Stimulated activated CD4-positive, alpha-beta T cell treated with anti-CD3 and anti-CD28 coated beads, TNF-alpha, amount 100 ng/mL, for 1 hour (primary cell): ENCODE measurements at places on chromosomes 1 and 21.

DNA sequence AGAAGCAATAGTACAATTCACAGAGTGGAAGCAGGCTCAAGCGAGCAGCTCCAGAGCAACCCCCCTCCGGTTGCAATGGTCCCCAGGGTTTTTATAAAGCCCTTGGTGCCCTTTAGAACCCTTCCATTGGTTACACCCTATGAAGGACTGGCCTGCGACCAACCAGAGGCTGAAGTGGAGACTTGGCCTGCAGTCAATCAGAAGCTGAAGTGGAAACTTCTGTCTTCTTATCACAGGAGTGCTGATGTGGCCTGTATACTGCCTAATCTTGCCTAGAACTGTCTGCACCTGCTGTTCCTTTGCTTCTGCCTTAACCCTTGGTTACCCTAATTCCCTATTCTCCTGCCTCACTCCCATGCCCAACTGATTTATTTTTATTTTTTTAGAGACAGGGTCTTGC, 15.4 kb upstream of the FRRS1 start:
- no peak for DNase-seq

DNA sequence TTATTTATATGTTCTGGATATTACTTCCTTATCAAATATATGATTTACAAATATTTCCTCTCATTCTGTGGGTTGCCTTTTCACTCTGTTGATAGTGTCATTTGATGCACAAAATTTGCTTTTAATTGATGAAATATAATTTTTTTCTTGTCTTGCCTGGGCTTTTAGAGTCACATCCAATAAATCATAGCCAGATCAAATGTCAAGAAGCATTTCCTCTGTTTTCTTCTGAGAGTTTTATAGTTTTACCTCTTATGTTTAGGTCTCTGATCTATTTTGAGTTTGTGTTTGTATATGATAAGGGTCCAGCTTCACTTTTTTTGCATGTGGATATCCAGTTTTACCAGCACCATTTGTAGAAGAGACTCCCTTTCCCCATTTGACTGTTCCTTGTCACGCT, 29.5 kb downstream of the CD46 start:
- DNase-seq: no peak

DNA sequence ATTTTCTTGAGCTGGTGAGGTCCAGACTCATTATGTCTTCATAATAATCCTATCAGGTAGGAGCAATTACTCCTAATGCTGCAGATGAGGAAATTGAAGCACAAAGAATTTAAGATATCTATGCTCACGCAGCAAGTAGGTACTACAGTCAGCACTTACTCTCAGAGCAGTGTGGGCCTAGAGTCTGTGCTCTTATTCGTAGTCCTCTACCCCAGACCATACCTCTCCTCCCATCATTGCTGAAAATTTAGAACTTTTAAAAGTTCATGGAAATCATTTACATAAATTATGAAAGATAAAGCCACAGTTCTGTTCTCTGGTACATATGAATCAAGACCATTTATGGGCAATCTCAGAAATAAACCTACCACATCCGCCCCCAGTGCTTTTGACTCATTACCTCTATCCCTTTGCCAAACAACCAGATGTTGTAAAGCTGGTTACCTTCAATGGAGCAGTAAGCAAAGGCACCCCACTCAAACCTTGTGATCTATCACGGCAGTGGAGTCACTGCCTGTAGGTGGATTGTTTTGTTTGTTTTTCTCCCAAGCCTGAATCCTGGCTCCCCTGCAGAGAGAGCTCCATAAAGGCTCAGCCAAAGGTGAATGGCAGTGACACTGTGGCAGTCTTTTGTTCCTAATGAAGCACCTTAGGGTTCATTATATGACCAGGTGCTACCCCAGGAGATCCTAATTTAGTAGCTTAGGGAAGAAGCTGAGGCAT, 20.9 kb upstream of the MAN1A2 start:
- DNase-seq: no peak

- no peak for DNase-seq
Observed at GRCh38 chr1:112504661-112505399, 3.9 kb upstream of the WNT2B start.

GRCh38 chr1:29368936-29369932, 132.9 kb downstream of the PTPRU start:
- DNase-seq: no peak

DNA sequence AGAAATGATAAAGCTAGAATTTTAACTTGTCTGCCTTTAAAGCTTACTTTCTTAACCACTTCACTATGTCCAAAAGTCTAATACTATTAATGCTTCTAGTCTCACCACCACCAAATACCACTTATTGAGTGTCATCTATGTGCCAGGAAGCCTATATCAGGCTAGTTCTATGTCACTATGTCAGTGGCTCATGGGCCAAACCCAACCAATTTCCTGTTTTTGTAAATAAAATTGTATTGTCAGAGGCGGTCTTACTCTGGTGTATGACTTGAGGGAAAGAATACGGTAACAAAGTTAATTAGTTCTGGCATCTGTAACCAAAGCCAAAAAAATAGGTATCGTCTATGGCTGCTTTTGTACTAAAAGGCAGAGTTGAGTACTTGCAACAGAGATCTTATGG, 14.8 kb downstream of the F5 start:
- no peak for DNase-seq

DNA sequence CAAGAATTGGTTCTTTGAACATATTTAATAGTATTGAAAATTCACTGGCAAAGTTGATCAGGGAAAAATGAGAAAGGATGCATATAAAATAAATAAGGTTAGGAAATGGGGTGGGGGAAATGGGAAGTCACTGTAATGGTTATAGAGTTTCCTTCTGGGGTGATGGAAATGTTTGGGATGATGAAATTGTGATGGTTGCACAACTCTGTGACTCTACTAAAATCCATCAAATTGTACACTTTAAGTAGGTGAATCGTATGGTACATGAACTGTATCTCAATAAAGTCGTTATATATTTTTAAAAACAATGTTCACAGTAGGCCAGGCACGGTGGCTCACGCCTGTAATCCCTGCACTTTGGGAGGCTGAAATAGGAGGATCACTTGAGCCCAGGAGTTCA, 56.4 kb upstream of the ZYG11A start:
- DNase-seq: no peak

DNA sequence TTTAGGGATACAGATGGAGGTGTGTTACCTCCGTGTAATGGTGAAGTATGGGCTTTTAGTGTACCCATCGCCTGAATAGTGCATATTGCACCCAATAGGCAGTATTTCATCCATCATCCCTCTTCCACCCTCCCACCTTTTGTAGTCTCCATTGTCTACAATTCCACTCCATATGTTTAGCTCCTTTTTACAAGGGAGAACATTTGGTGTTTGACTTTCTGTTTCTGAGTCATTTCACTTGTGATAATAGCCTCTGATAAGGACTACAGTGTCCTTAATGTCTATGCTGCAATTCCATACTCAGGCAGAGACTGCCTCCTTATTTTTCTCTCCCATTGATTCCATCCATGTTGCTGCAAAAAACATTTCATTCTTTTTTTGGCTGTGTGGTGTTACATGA, 48.7 kb downstream of the OVGP1 start:
- DNase-seq: no peak

- DNase-seq: no peak
Observed at GRCh38 chr1:201749059-201749690, 79.8 kb upstream of the IPO9 start.

DNA sequence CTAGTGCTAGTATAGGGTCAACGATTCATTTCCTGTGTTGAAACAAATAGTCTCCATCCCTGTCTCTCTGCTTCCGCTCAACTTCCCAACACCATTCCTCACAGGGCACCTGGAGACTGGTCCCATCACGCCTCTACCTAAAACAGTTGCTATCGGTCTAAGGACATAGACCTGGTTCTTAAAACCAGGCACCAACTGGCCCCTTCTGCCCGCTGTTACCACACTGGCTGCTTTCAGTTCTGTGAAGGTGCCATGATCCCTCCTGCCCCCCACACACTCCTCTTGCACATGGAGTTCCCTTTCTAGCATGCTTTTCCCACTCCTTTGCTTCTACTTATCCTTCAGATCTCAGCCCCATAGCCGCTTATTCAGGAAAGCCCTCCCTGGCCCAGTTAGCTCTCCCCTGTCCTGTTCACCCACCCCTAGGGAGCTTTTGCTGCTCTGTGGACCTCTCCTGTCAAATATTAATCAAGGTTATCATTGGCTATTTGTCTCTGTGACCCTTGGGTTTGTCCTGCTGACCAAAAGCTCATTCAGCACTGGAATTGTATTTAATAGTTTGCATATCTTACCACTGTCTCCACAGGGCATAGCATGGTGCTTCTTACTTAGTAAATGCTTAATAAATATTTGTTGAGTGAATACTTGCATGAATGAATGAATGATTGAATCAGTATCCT, 11.9 kb upstream of the KPRP start:
- no peak for DNase-seq

DNA sequence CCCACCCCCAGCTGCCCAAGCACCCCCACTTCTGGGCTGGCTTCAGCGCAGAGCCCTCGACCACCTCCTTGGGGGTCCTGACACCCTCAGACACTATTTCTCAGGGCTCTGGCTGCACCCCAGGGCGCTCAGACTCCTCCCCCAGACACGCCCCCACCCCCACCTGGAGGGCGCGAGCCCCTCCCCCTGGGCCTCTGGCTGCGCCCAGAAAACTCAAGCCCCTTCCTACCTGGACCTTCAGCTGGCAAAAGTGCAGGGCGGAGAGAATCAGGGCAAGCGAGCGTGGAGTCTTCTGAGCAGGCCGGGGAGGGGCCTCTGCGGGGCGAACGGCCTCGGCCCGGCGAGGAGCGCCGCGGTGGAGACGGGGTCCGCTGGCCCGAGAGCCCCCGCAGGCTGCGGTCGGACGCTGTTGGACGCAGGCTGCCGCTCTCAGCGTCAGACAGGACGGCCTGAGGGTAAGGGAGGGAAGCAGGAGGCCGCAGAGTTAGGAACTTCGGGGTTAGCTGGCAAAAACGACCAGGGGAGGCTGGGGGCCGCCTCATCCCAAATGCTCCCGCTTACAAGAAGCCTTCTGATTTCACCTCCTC, 17.4 kb upstream of the NBPF1 start:
- DNase-seq: no peak

GRCh38 chr1:91900562-91900961, 14.6 kb upstream of the TGFBR3 start:
- DNase-seq: no peak

GRCh38 chr1:62144238-62144831, 50.3 kb upstream of the L1TD1 start:
- DNase-seq: no peak

DNA sequence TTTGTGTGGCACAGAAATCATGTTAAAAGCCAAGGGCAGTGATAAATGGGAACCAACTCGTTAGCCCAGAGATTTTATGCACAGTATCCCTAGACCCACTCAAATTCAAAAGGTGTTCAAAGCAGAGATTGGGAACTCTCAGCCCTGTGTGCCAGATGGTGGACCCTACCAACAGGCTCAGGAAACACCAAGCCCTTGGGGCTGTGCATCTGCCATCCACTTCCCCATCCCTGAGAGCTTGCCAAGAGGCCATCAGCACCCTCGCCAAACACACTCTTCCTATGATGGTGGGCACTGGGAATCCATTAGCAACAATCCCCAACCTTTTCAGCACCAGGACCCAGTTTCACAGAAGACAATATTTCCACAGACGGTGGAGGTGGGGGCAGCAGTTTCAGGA, 194.2 kb upstream of the NFIA start:
- DNase-seq: no peak

DNA sequence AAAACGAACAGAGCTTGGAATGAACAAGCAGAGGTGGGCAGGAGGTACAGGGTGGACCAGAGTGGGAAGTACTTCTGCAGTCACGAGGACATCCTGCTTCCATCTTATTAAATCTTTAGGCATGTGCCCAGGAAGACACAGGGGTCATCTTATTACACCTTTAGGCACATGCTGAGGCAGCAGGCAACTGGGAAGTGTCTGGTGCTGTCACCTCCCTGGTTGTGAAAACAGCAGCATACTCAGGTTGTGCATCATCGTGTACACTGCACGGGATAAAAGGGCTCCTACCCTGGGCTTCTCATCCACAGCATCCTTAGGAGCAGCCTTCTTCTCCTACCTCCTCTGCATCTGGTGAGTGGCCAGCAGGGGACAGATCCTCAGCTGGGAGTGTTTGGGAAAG, at the start of gene LCE3C:
Gene LCE3C (plus strand): TSS at position 301 of the 400 bp plus-strand sequence. CDS start 498 bp downstream, outside the sequence.
- no peak for DNase-seq

DNA sequence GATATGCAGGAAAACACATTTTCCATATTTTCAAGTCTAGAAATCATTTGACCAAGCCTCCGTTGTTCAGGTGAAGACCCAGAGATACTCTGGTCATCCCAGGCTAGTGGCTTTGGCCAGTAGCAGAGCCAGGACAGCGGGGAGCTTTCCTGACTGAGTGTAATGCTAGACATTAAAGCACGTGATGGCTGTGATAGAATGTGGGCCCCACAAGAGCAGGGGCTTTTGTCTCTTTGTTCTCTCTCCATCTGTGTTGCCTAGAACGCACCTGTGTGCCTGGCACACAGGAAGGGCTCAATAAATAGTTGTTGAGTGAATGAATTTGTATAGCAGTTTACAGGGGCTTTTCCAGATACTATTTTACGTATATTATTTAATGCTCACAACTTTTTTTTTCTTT, 9.0 kb upstream of the CORT start:
- DNase-seq: no peak

- no peak for DNase-seq
Observed at GRCh38 chr21:8994640-8995511, 1526.5 kb upstream of the TPTE start.

- DNase-seq: no peak
Observed at GRCh38 chr1:180906511-180906910, 6.2 kb upstream of the KIAA1614 start.

- DNase-seq: no peak
Observed at GRCh38 chr1:157540852-157541251, 11.5 kb downstream of the FCRL5 start.
